ENCODE measurements at places on chromosomes 5 and 9. TPM values are rescaled to one million over a fixed set of nuclear protein-coding genes. Genes with fewer than 3 reads are reported as not detected.
A peak's percentile ranks its signal among the peaks of the same experiment; 100 is the strongest.

GRCh38 chr9:120768247-120768646, 25.0 kb downstream of the FBXW2 start:
- no peaks in the 10 kb centered on the region for H3K27me3 ChIP-seq
- no peak overlapping the region for H3K27ac ChIP-seq
- no peak for DNase-seq
- H3K36me3 ChIP-seq: peaks cover 46% of the 10 kb centered on the region

GRCh38 chr9:20903212-20903611, 128.2 kb downstream of the HACD4 start:
- H3K27ac ChIP-seq: no peak overlapping the region
- H3K27me3 ChIP-seq: no peaks in the 10 kb centered on the region
- DNase-seq: no peak
- H3K4me1 ChIP-seq: no peaks in the 10 kb centered on the region

DNA sequence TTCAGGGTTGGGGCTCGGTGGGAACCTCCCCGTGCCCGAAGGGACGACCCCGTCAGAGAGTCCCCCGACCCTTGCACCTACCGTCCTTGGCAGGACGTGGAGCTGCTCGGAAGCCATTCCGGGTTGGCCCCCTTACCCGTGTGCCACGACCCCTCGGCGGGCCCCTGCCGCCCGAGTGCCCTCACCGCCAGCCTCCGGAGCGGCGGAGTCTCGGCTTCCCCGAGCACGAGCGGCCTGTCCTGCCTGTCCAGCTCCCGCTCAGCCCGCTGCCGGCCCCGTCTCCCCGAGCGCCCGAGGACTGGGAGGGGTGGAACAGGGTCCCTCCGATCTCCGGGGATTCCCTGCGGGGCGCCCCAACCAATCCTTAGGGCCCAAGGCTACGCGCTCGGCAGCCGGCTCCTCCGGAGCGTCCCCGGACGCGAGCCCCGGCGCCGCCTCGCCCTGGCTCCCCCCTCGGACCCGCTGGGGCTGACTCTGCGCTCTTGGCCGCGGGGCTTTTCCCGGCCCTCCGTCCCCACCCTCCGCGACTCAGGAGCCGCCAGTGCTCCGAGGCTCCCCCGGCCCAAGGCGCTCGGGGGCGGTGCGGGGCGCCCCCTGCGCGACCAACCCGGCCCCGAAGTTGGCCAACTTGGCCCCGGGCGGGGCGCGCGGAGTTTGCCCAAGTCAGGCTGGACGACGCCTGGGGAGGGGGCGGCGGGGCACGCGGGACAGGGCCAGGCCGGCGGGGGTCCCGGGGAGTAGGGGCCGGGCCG, 654 bp downstream of the ADAMTS2 start:
- H3K36me3 ChIP-seq: no peaks in the 10 kb centered on the region
- no peak overlapping the region for H3K27ac ChIP-seq
- no peak for DNase-seq
- H3K27me3 ChIP-seq: peaks cover 56% of the 10 kb centered on the region

DNA sequence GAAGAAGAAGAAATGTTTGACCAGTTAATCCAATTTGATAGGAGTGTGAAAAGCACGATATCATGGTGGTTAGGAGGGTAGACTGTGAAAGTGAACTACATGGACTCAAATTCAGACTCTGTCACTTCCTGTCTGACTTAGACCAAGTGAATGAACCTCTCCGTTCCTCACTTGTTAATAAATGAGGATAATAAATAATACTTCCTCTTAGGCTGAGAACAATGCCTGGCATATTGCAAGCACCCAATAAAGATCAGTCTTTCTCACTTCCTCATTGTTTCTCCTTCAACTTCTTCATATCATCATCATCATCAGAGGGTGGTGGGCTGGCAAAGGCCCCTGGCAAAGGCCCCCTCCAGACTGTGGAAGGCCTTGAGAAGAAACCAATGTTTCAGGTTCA, 148.7 kb downstream of the CDK5RAP2 start:
- peaks cover 17% of the 10 kb centered on the region for H3K36me3 ChIP-seq
- H3K27ac ChIP-seq: no peak overlapping the region
- H3K4me3 ChIP-seq: no peak overlapping the region
- H3K4me1 ChIP-seq: no peaks in the 10 kb centered on the region

DNA sequence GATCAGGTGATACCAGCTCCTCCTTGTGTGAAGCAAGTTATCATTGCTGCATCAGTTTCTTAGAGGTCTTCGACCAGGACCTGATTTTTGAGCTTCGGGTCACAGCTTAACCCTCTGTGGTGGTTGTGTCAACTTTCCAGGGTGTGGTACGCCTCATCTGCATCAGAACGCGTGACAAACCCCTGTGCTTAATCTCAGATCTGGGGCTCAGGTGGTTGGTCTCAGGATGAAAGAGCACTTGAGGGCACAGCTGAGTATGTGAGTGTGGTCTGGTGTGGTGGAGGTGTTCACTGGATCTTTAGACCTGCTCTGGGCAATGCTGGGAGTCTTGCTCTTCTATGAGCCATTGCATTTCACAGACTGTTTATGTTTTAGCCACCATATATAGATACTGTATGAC, 64.1 kb downstream of the OSTF1 start:
- no peak overlapping the region for H3K4me3 ChIP-seq
- H3K36me3 ChIP-seq: peaks cover 3% of the 10 kb centered on the region
- H3K4me1 ChIP-seq: peaks cover 14% of the 10 kb centered on the region
- H3K27me3 ChIP-seq: no peaks in the 10 kb centered on the region

- peak overlapping the region; percentile 92 for H3K27ac ChIP-seq
- H3K27me3 ChIP-seq: no peaks in the 10 kb centered on the region
- H3K4me1 ChIP-seq: peaks cover 3% of the 10 kb centered on the region
- H3K36me3 ChIP-seq: peaks cover 13% of the 10 kb centered on the region
Observed at GRCh38 chr5:172984244-172984953, 828 bp downstream of the ATP6V0E1 start.

DNA sequence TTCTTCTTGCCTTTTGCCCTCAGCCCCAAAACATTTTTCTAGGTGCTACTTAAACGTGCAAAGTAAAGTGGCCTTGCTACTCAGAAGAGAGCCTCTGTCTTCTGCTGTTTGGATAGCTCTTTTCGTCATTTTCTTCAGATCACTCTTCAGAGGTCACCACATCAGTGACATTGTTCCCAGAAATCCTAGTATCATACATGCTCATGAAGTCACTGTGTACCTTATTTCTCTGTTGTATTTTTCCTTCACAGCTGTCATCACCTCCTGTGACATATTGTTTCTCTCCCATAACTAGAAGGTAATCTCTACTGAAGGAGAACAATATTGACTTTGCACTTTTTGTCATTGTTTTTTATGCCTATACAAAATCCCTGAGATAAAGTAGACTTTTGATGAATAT, 237.0 kb upstream of the CDH18 start:
- no peaks in the 10 kb centered on the region for H3K36me3 ChIP-seq
- no peaks in the 10 kb centered on the region for H3K27me3 ChIP-seq
- no peaks in the 10 kb centered on the region for H3K4me1 ChIP-seq

GRCh38 chr5:67518227-67518626, 321.6 kb upstream of the CD180 start:
- no peak overlapping the region for H3K27ac ChIP-seq
- H3K27me3 ChIP-seq: no peaks in the 10 kb centered on the region
- peaks cover 5% of the 10 kb centered on the region for H3K4me1 ChIP-seq

- H3K4me1 ChIP-seq: no peaks in the 10 kb centered on the region
- H3K36me3 ChIP-seq: no peaks in the 10 kb centered on the region
- DNase-seq: no peak
- H3K27ac ChIP-seq: no peak overlapping the region
- H3K27me3 ChIP-seq: no peaks in the 10 kb centered on the region
Observed at GRCh38 chr9:117095081-117095480, 319.8 kb downstream of the ASTN2 start.

GRCh38 chr9:109950710-109951443, 170.9 kb downstream of the PALM2AKAP2 start:
- no peaks in the 10 kb centered on the region for H3K36me3 ChIP-seq
- DNase-seq: no peak
- peaks cover 20% of the 10 kb centered on the region for H3K4me1 ChIP-seq
- H3K4me3 ChIP-seq: no peak overlapping the region

GRCh38 chr9:113026200-113026599, 14.2 kb upstream of the ZNF883 start:
- no peaks in the 10 kb centered on the region for H3K27me3 ChIP-seq
- H3K4me3 ChIP-seq: no peak overlapping the region
- DNase-seq: no peak
- H3K27ac ChIP-seq: no peak overlapping the region
- H3K4me1 ChIP-seq: no peaks in the 10 kb centered on the region
- no peaks in the 10 kb centered on the region for H3K36me3 ChIP-seq

DNA sequence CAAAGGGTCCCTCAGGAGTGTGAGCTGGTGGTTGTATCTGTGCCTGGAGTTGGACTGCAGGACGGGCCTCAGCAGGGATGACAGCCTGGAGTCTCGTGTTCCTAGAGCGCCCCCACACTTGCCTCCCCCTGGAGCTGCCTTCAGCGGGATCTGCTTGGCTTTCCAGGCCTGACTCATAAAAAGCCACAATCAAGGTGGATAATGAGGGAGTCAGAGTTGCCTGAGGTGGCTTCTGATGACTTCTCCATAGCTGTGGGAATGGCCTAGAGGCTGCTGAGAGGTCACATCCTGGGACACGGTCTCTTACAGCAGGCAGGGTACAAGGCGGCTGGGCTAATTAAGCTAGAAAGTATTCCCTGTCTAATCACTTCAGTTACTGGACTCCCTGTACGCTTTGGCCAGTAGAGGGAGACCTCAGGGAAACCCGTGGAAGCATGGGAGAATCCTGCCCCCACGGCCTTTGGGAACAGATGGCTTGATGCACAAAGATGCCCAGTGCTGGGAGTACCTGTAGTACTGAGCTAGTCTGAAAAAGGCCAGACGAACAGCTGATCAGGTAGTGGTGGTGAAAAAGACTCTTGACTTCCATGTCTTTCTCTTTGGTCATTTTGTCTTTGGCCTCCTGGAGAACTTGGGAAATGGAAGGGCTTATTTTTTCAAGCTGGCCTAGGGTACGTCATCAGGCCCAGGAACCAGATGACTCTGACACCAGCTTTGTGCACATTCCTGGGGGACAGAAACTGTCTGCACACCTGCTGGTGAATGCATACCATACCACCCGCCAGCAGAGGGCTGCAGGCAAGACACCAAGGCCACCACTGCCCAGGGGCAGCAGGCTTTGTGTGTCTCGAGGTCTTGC, 16.1 kb upstream of the FRRS1L start:
- peaks cover 3% of the 10 kb centered on the region for H3K4me1 ChIP-seq
- no peak overlapping the region for H3K27ac ChIP-seq
- no peak overlapping the region for H3K4me3 ChIP-seq

GRCh38 chr5:6342689-6343315, 35.5 kb downstream of the MED10 start:
- DNase-seq: no peak
- H3K36me3 ChIP-seq: no peaks in the 10 kb centered on the region
- H3K27ac ChIP-seq: no peak overlapping the region
- H3K4me1 ChIP-seq: no peaks in the 10 kb centered on the region
- H3K27me3 ChIP-seq: no peaks in the 10 kb centered on the region

- H3K27me3 ChIP-seq: no peaks in the 10 kb centered on the region
- H3K27ac ChIP-seq: no peak overlapping the region
- DNase-seq: no peak
Observed at GRCh38 chr5:96645091-96645490, 17.1 kb upstream of the CAST start.

- H3K27ac ChIP-seq: no peak overlapping the region
- H3K4me1 ChIP-seq: no peaks in the 10 kb centered on the region
Observed at GRCh38 chr5:73081093-73081492, 39.3 kb upstream of the TMEM171 start.

- H3K4me1 ChIP-seq: peaks cover 6% of the 10 kb centered on the region
- H3K27ac ChIP-seq: no peak overlapping the region
- H3K4me3 ChIP-seq: no peak overlapping the region
- no peak for DNase-seq
Observed at GRCh38 chr5:140246378-140247122, 56.4 kb downstream of the PFDN1 start.

DNA sequence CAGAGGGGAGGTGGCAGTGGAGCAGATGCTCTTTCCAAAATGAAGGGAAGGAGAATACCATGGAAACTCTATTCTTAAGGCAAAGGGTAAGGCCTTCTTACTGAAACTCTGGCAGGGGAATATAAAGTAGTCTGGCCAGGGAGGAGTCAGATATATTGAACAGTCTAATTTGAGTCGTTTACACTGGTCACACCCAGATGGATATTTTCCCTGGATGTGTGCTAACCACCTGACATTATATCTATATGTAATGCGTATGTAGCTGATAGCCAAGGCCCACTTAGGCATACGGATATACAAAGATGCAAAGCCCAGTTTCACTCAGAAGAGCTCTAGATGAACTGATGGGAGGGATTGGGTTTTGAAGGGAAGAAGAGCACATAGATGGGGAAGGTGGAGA, 7.0 kb downstream of the TDRD7 start:
- no peaks in the 10 kb centered on the region for H3K27me3 ChIP-seq
- H3K4me3 ChIP-seq: no peak overlapping the region
- H3K27ac ChIP-seq: no peak overlapping the region
- H3K36me3 ChIP-seq: no peaks in the 10 kb centered on the region
- no peak for DNase-seq
- no peaks in the 10 kb centered on the region for H3K4me1 ChIP-seq

DNA sequence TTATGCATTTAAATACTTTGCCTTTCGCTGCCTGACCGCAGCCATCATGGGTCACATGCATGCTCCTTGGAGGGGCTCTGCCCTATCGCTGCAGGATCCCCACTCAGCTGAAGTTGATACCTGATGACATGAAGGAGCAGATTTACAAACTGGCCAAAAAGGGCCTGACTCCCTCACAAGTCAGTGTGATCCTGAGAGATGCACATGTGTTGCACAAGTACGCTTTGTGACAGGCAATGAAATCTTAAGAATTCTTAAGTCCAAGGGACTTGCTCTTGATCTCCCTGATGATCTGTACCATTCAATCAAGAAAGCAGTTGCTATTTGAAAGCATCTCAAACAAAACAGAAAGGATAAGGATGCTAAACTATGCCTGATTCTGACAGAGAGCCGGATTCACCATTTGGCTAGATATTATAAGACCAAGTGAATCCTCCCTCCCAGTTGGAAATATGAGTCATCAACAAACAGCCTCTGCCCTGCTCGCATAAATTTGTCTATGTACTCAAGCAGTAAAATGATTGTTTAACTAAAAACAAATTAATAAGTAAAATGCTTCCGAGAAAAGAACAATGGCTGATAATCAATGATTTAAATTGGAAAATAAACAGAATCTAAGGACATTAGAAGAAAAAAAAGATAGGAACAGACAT, 41.6 kb upstream of the PPP2CA start:
- no peak for DNase-seq
- H3K27ac ChIP-seq: no peak overlapping the region
- no peaks in the 10 kb centered on the region for H3K36me3 ChIP-seq

GRCh38 chr5:151931260-151931659, 6.6 kb upstream of the GLRA1 start:
- H3K27ac ChIP-seq: no peak overlapping the region
- H3K4me1 ChIP-seq: no peaks in the 10 kb centered on the region
- H3K36me3 ChIP-seq: no peaks in the 10 kb centered on the region
- H3K27me3 ChIP-seq: no peaks in the 10 kb centered on the region
- H3K4me3 ChIP-seq: no peak overlapping the region

KIAA1958 gene
- total RNA-seq: 3.6 TPM

LURAP1L gene
- 1.4 TPM for total RNA-seq

C5orf47 gene
- total RNA-seq: under 0.01 TPM

GLDC gene
- total RNA-seq: 0.71 TPM

SMC2 gene
- 37.6 TPM for total RNA-seq

NR6A1 gene
- 0.47 TPM for total RNA-seq

KIF12 gene
- total RNA-seq: 7.8 TPM

CXCL14 gene
- 12.6 TPM for total RNA-seq

EFNA5 gene
- total RNA-seq: 1.7 TPM

STK32A gene
- total RNA-seq: 0.14 TPM

FBN2 gene
- total RNA-seq: 5.5 TPM

CCDC192 gene
- 0.09 TPM for total RNA-seq

LHX2 gene
- 0.19 TPM for total RNA-seq

GCNT4 gene
- total RNA-seq: 22.9 TPM

Measured in thymus (tissue), 14 donors.